Activated naive CD4-positive, alpha-beta T cell treated with anti-CD3 and anti-CD28 coated beads for 36 hours (primary cell): ENCODE measurements at places on chromosomes 7 and 10. TPM values are rescaled to one million over a fixed set of nuclear protein-coding genes. Genes with fewer than 3 reads are reported as not detected.

DNA sequence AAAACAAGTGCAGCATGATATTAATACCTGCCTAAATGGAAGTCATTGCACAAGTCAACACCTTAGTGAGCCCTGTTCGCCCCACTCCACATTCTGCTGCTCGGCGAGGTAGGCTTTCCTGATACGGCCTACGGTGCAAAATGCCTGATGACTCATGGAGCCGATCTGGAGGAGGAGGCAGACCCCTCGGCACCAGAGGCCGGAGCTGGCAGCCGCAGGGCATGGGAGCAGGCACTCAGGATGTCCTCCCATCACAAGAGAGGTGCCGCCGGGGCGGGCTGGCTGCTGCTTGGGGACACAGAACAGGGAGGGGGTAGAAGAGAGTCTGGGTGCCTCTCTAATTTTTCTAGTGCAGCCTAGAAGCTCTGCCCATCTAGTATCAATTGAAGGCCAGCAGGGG is 418.5 kb upstream of the MGMT start:
- H3K27me3 ChIP-seq = no peaks in the 10 kb centered on the region
- DNase-seq = no peak
- H3K36me3 ChIP-seq = no peaks in the 10 kb centered on the region
- H3K4me3 ChIP-seq = no peak overlapping the region

- H3K4me1 ChIP-seq = no peaks in the 10 kb centered on the region
- H3K4me3 ChIP-seq = no peak overlapping the region
- no peak for DNase-seq
- H3K27me3 ChIP-seq = no peaks in the 10 kb centered on the region
- H3K36me3 ChIP-seq = no peaks in the 10 kb centered on the region
- H3K27ac ChIP-seq = no peak overlapping the region
Observed at GRCh38 chr10:71576842-71577241, 142.7 kb downstream of the C10orf105 start.

DNA sequence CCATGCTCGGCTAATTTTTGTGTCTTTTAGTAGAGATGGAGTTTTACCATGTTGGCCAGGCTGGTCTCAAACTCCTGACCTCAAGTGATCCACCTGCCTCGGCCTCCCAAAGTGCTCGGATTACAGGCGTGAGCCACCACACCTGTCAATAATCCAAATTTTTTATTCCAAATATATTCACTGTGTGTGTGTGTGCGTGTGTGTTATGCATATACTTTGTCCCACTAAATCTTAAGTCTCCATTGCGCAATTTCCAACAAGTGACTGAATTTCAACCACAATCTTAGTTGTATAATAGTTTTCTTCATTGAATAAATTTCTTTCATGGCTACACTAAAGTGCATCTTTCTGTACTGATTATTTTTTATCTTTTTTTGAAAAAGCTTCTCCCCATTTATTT is 2.7 kb downstream of the KRIT1 start:
- peaks cover 15% of the 10 kb centered on the region for H3K36me3 ChIP-seq
- DNase-seq = no peak
- H3K27me3 ChIP-seq = no peaks in the 10 kb centered on the region
- H3K27ac ChIP-seq = no peak overlapping the region
- no peak overlapping the region for H3K4me3 ChIP-seq
- H3K4me1 ChIP-seq = peaks cover 25% of the 10 kb centered on the region

- no peaks in the 10 kb centered on the region for H3K36me3 ChIP-seq
- no peak for DNase-seq
- no peak overlapping the region for H3K4me3 ChIP-seq
- H3K4me1 ChIP-seq = no peaks in the 10 kb centered on the region
- H3K27me3 ChIP-seq = no peaks in the 10 kb centered on the region
Observed at GRCh38 chr7:105718511-105718925, 137.2 kb upstream of the EFCAB10 start.

DNA sequence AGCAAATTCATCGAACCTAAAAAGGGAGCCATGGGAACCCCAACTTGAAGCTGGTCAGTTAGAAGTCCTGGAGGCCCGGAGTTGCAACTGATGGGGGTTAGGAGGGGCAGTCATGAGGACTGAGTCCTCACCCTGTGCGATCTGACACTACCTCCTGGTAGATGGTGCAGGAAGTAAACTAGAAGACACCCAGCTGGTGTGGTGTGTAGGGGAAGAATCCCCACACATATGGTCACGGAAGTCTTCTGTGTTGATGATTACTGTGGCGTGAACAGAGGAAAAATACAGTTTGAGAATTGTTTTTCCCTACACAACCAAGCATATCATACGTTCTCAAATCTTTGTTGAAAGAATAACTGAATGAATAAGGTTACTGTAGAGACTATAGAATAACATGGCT is 164.6 kb upstream of the KCTD7 start:
- H3K4me1 ChIP-seq = peaks cover 2% of the 10 kb centered on the region
- H3K4me3 ChIP-seq = no peak overlapping the region

DNA sequence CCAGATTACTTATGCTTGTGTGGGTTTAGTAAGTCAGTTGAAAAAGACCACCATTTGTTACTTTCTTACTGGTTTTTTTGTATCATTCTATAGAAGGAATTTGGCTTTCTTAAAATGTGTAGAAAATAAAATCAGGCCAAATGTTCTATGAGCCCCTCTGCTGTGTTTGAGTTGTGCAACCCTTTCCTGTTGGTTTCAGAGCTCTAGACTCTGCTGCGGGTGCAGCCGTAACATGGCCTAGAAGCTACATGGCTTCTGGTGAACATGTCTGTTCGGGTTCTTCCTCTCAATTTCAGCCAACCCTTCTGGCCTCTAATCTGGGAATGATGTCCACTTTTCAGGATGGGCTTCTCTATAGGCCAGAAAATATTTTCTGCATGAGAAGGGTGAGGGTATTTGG is 56.6 kb upstream of the RAB18 start:
- H3K4me3 ChIP-seq = no peak overlapping the region
- H3K27me3 ChIP-seq = no peaks in the 10 kb centered on the region
- peaks cover 7% of the 10 kb centered on the region for H3K4me1 ChIP-seq
- no peaks in the 10 kb centered on the region for H3K36me3 ChIP-seq
- H3K27ac ChIP-seq = no peak overlapping the region

DNA sequence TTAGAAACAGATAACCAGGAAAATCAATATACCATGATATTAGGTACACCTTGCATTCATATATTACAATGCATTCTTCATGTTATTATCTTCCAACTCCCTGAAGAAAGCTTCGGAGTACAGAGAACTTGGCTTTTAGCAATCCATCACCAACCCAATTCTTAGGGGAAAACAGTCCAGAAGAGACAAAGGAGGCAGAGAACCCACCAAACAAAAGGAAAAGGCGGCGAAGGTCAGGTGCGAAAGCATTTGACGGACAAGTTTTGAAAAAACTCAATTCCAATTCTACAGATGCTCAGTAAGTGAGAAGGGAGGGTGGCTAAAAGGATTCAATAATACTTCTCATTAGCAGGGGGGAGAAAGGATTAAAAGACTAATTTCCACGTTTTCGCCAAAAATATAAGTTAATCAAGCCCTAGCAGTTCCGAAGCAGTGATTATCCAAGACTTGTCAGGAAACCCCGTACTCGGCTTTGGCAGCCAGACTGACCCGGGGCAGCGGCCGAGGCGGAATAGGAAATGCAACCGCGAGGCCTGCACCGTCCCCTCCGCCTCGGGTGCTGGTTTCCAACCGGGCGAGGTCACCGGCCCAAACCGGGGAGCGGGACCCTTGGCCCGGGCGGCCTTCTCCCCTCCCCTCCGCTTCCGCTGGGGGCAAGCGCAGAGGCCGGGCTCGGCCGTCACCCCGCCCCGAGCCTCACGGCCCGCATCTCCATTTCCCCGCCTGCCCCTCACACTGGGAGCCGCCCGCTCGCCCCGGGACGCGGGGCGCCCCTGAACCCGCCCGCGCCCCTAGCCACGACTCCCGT is 747 bp downstream of the GDI2 start:
- peak; percentile 43 for DNase-seq
- H3K27me3 ChIP-seq = no peaks in the 10 kb centered on the region
- peaks cover 71% of the 10 kb centered on the region for H3K4me1 ChIP-seq

GRCh38 chr10:21396889-21397288 is 128.6 kb downstream of the SKIDA1 start:
- peaks cover 4% of the 10 kb centered on the region for H3K27me3 ChIP-seq
- DNase-seq = no peak
- H3K4me1 ChIP-seq = no peaks in the 10 kb centered on the region
- H3K4me3 ChIP-seq = no peak overlapping the region
- H3K36me3 ChIP-seq = peaks cover 4% of the 10 kb centered on the region

- DNase-seq = peak; percentile 64
- peak overlapping the region; percentile 87 for H3K4me3 ChIP-seq
- H3K27ac ChIP-seq = peak overlapping the region; percentile 69
Observed at GRCh38 chr7:24981171-24981951, 1.4 kb upstream of the OSBPL3 start.

PNLIP gene
- total RNA-seq = not detected

DENND2A gene
- not detected for total RNA-seq

CYP3A4 gene
- total RNA-seq = not detected
